Fibroblast of lung (primary cell): ENCODE measurements at places on chromosomes 4 and X. TPM values are rescaled to one million over a fixed set of nuclear protein-coding genes. Genes with fewer than 3 reads are reported as not detected.

The TRIM60 gene
- total RNA-seq = not detected in 2 replicates

The EBP gene
- total RNA-seq = 30.8 and 93.5 TPM in 2 replicates

The EPGN gene
- total RNA-seq = 0.26 TPM in 1 of 2 replicates, not detected in the other

The XAGE1B gene
- total RNA-seq = not detected in 2 replicates

The TNIP3 gene
- total RNA-seq = 0.26 and 0.50 TPM in 2 replicates

DNA sequence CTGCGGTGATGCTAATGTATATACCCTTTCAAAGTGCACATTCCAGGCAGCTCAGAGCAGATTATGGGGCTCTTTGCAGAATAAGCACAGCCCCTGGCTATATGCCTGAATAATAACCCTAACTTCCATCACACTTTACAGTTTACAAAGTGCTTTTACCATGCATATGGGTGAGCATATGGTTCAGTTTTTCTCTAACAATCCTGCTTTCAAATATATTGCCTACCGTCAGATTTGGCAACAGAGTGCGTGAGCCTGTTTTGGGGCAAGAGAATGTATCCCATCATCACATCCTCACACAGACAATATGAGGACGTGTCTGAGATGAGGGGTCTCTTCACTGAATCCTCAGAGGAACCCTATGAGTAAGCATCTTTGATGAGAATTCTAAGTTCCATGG lies 162.8 kb upstream of the VCX start:
- no peak overlapping the region for H3K27ac ChIP-seq
- no peaks in the 10 kb centered on the region for H3K27me3 ChIP-seq
- H3K4me1 ChIP-seq = no peaks in the 10 kb centered on the region
- H3K36me3 ChIP-seq = no peaks in the 10 kb centered on the region
- H3K4me3 ChIP-seq = no peak overlapping the region

DNA sequence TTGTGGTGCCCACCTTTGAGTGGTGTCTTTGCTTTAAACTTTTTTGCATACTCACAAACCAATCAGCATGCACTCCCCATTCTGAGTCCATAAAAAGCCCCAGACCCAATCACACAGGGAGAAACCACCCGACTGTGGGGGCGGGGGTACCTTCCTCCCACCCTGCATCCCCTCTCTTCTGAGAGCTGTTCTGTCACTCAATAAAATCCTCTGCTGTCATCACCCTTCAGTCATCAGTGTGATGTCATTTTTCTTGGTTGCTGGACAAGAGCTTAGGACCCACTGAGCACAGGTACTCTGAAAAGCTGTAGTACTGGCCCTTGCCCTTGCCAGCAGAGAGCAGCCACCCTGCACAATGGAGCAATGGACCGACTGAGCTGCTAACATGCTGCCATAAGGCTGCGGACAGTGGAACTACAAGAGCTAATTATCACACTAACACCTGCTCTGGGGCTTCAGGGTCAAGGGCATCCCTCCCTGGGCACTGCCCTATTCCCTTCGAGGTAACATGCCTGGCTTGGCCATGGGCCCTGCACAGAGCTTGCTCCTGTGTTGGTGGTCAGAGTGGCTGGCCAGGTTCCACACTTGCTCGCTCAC lies 62.9 kb upstream of the PGRMC2 start:
- peaks cover 29% of the 10 kb centered on the region for H3K4me1 ChIP-seq
- no peak overlapping the region for H3K4me3 ChIP-seq
- no peak for DNase-seq
- H3K27ac ChIP-seq = no peak overlapping the region
- H3K27me3 ChIP-seq = no peaks in the 10 kb centered on the region
- no peaks in the 10 kb centered on the region for H3K36me3 ChIP-seq

- H3K27ac ChIP-seq = no peak overlapping the region
- no peak overlapping the region for H3K4me3 ChIP-seq
- no peaks in the 10 kb centered on the region for H3K4me1 ChIP-seq
- H3K27me3 ChIP-seq = no peaks in the 10 kb centered on the region
These were observed 67.2 kb downstream of the ANTXR2 start for GRCh38 chr4:80005863-80006262.
